CD4-positive, alpha-beta T cell treated with Interleukin-12 subunit alpha and Interleukin-12 subunit beta, for 1 hour (primary cell): ENCODE measurements at places on chromosomes 1 and 21.

- DNase-seq = no peak
These were observed 5.9 kb upstream of the PIGR start for GRCh38 chr1:206952171-206952570.

DNA sequence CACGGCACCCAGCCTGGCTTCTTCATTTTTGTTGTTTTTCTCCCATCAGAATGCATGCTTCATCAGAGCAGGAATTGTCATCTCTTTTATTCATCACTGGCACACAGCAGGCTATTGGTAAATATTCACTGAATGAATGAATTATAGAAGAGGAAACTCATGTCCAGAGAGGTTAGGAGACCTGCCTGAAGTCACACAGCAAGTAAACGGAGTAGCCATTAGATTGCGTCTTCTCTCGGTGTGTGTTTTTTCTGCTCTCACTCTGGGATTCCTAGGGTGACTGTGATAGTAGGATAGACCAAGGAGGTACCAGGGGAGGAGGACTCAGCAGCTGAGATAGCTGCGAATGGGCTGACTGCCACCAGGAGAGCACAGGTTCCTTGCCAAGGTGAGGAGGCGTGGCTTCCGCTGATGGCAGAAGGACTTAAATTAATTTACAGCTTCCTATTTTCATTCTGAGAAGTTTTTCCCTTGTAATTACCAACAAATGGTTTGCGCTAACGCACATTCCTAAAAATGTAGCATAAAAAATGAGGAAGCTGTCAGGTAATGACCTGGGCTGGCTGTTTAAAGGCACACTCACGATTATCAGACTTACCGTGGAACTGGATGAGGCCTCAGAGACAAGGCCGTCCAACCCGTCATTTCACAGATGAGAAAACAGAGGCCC is 4.5 kb upstream of the NCMAP start:
- no peak for DNase-seq

DNA sequence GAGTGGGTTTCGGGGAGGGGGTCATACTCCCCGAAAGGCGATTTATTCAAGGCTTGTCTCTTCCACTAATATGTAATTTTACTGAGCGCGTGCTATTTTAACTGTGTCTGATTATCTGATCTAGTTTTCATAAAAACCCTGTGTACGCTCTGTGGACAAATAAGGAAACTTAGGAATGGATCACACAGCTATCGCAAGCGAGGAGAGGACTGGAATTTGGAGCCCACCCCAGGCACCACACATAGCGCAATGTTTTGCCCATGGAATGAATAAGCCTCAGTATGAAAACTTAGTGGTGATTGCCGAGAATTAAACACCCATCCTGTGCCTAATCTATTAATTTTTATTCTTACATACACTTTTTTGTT is 9.8 kb upstream of the RAB42 start:
- no peak for DNase-seq

GRCh38 chr1:197769287-197769686 is 6.0 kb downstream of the DENND1B start:
- no peak for DNase-seq

DNA sequence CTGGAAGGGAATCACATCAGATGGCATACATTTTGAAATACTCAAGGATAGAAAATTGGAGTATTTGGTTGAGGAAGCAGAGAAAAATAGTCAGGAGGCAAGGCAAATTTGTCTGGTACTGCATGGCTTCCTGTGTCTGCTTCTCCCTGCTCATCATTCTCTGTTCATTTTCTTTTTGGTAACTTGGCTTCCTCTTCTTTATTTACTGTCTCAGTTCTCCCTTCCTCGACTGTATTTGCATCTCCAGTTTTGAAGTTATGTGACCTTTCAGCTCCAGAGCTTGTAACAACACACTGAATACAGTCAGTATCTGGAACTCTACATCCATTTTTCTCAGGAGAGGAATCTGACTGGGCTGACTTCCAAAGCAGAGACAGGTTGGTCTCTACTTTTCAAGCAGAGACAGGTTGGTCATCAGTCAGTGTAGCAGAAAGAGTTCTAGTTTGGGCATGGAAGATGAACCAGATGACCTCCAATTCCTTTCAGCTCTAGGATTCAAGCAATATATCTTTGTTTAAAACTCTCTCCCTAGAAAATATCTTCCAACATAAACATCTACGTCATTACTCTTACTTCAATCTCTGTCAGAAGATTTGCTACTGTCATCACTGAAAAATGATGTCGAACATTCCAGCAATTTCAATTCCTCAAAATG is 571.2 kb downstream of the ADGRL2 start:
- no peak for DNase-seq
